Stimulated activated CD4-positive, alpha-beta T cell treated with anti-CD3 and anti-CD28 coated beads, Interleukin-12 subunit alpha, Interleukin-12 subunit beta, amount 100 ng/mL, for 24 hours (primary cell): ENCODE measurements at places on chromosomes 3 and 15.

- DNase-seq, result no peak
These were observed 68.6 kb upstream of the EIF1B start for GRCh38 chr3:40240921-40241320.

GRCh38 chr3:54146506-54147239 is 24.3 kb downstream of the CACNA2D3 start:
- no peak for DNase-seq

DNA sequence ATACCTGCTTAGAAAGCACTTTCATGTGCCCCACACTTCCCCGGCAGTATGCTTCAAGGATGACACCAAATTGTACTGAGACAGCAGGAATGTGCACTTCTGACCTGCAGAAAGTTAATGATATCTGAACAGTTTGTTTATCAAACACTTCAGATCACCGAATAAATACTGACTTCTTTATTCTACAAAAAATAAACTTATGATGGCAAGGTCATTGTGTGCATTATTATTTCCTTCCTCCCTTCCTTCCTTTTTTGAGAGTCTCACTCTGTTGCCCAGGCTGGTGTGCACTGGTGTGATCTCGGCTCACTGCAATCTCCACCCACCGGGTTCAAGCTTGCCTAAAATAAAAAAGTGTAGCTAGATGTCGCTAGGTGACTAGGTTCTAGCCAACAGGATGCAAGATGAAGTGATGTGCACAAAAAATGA is 80.3 kb downstream of the FAIM start:
- no peak for DNase-seq

- no peak for DNase-seq
These were observed 212.9 kb upstream of the CMC1 start for GRCh38 chr3:28028554-28028953.

DNA sequence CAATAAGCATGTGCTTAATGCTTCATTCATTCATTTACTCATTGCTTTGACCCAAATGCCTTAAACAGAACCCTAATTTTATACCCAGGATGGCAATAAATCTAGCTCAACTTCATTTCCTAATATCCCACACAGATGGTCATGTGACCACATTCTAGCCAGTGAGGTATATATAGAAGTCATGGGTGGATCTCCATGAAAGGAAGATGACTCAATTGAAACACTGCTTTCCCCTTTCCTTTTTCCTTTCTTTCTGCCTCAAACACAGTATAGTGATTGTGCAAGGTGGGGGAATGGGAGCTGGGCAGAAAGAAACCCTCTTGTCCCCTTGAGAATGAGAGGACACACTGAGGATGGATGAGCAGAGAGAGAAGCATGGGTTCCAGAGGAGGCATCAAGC is 183.5 kb upstream of the PRICKLE2 start:
- DNase-seq, result no peak

DNA sequence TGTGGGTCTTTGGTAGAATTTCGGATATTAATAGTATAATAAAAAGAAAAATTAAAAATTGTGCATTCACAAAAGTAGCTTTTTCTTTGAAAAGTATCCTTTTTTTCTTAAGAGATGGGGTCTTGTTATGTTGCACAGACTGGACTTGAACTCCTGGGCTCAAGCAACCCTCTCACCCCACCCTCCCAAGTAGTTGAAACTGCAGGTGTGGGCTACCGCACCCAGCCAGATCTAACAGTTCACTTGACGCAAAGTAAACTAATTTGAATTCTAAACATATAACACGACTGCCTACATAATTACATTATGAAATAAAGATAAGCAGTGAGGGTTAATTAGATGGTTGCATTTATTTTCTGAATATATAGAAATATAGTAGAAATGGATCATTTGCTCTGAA is 10.7 kb downstream of the FAM98B start:
- DNase-seq, result no peak
